ENCODE measurements at places on chromosomes 7 and 10.

GRCh38 chr10:8289186-8289924, 234.9 kb downstream of the GATA3 start:
- no peak for DNase-seq

DNA sequence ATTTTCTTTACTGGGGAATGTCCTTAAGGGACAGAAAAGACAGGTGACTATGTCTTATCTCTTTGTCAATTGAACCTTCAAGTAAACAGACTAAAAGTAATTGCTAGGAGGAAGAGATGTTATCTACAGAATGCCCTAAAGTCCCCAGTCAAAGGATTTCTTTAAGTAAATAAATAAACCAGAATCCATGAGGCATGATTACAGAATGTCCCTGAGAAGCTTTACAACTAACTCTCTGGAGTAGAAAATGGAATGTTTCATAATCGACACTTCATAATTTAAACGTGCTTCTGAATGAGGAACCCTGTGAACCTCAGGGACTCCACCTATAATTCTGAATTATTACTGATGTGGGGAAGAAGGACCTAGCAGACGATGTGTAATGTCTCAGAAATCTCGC, 187.9 kb upstream of the IMMP2L start:
- DNase-seq = no peak

GRCh38 chr10:60399328-60399727, 9.7 kb upstream of the ANK3 start:
- no peak for DNase-seq

DNA sequence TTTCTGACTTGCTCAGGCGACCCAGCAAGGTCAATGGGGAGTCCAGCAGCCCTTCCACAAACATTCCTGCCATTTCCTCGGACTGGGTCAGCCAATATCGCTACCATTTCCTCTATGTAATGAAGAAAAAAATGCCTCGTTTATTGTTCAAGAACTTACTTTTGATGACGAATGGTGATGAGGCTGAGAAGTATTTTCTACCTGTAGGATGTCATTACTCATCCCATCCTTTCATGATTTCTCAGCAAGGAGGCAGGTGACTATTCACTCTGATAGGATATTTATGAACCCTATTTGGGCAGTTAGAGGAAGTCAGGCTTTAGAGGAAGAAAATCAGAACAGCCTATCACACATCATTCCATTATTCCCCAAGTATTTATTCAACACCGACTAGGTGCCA, 178.6 kb downstream of the FANK1 start:
- no peak for DNase-seq

DNA sequence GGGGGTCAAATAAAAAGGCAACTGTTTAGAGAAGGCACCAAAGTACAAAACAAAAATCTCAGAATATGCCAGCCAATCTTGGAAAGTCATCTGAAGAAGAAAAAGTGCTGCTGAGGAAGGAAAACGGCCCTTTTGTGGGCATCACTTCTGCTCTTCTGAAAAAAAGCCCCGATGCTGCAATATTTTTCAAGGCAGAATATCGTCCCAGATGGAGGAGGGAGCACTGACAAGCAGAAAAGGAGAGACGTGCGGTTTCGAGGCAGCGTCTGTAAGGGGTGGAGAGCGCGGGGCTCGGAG, 959 bp upstream of the ATRNL1 start:
- no peak for DNase-seq

GRCh38 chr7:87878208-87878735, 2.0 kb downstream of the DBF4 start:
- no peak for DNase-seq

All from SIG-M5 (cell line).